ENCODE measurements at places on chromosomes 13 and 19.
A peak's percentile ranks its signal among the peaks of the same experiment; 100 is the strongest.

DNA sequence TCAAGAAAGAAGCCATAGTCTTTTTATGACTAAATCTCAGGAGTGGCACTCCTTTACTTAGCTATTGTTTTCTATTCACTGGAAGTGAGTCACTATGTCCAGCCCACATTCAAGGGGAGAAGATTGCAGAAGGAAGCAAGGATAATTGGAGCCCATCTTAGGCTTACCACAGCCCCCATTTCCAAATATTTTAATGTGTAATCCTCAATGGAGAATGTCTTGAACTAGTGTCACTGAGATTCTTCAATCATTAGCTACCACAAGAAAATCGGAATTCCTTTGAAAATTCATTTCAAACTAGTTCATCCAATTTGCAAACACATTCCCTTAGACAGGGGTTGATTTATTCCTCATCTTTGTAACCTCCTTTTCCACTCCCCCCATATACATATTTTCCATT is 84.7 kb downstream of the DLEU7 start:
- DNase-seq = no peak

DNA sequence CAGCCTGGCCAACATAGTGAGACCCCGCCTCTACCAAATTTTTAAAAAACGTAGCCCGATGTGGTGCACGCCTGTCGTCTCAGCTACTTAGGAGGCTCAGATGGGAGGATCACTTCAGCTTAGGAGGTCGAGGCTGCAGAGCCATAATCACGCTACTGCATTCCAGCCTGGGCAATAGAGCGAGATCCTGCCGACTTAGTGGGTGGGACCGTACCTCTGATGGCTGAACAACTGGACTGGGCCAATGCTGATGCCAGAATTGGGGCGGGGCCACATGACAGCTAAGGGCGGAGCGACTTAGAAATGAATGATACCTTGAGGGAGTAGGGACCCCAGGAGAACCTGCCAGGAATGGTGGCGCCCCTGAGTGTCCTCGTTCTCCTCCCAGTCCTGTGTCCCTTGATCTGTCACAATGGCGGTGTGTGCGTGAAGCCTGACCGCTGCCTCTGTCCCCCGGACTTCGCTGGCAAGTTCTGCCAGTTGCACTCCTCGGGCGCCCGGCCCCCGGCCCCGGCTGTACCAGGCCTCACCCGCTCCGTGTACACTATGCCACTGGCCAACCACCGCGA is 3.6 kb downstream of the LTBP4 start:
- DNase-seq = no peak

GRCh38 chr13:77896536-77896935 is 22.1 kb downstream of the EDNRB start:
- no peak for DNase-seq

GRCh38 chr13:102799426-102800144 is 666 bp downstream of the BIVM start:
- peak; percentile 27 for DNase-seq

GRCh38 chr19:10889880-10890279 is 18.5 kb downstream of the CARM1 start:
- DNase-seq = no peak

DNA sequence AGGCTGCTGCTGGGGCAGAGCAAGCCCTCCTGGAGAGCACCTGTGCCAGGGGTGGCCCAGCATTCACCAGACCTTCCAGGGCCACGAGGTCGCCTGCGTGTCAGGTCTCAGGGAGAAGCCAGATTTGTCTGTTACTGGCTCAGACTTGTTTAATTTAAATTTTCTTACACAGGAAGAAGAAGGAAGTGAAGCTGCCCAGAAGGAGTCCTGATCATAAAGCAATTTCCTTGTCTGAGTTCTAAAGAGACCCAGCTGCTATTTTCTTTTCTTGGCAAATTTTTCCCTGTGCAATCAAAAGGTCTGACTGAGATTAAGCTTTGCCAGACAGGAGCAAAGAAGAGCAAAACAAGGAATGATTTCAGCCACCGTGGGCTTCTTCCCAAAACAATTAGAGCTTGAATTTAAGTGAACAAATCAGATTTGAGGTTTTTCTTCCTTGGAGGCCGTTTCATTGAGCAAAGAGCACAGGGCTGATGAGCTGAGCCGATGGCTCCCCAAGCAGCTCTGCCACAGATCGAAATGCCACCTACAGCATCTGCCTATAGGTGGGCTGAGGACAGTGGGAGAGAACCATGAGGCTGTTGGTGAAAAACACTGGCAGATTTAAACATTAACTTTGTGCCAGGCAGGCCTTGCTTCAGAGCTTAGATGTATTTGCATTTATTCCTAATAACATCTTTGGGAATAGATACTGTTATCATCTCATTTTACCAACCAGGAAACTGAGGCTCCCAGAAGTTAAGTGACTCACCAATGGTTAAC is 40.1 kb downstream of the HSPH1 start:
- DNase-seq = no peak

DNA sequence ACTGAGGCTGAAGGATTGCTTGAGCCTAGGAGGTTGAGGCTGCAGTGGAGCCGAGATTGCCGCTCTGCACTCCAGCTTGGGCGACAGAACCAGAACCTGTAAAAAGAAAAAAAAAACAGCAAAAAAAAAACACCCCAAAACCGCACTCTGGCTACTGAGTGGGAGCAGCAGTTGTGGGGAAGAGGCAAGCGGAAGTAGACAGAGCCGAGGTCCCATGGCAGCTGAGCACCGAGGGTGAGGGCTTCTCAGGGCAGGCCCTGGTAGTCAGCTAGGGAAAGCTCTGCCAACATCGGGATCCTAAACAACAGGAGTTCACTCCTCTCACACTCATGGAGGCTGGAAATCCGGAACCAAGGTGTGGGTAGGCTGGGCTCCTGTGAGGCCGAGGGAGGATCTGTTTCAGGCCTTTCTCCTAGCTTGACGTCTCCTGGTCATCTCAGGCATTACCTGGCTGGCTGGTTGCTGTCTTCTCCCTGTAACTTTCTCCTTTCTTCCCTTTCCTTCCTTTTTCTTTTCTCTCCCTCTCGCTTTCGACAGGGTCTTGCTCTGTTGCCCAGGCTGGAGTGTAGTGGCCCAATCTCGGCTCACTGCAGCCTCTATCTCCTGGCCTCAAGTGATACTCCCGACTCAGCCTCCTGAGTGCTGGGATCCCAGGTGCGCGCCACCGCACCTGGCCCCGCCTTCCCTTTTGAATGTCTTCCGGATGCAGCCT is 15.8 kb upstream of the LATS2 start:
- no peak for DNase-seq

DNA sequence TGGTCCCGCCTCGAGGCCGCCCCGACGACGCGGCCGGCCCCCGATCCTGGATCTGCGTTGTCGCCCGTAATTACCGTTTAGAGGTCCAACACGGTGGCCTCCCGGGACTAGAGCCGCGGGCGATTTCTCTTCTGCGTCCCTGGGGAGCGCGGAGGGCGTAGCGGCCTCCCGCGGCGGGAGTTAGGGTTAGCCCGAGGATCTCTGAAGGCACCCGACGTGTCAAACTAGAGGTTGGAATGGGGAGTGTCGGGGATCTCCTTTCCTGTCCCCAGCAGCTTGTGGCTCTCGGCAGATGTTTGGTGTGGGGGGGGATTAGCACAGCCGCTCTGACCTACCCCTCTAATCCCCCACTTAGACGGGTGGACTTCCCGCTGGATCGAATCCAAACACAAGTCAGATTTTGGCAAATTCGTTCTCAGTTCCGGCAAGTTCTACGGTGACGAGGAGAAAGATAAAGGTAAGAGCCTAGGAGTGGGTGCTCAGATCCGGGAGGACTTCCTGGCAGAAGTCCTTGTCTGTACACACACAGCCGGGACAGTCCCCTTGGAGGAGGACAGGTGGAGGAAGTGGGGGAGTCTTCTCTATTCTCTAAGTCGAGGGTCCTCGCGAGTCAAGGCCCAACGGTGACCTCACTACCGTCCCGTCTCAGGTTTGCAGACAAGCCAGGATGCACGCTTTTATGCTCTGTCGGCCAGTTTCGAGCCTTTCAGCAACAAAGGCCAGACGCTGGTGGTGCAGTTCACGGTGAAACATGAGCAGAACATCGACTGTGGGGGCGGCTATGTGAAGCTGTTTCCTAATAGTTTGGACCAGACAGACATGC is 581 bp downstream of the CALR start:
- DNase-seq = no peak

DNA sequence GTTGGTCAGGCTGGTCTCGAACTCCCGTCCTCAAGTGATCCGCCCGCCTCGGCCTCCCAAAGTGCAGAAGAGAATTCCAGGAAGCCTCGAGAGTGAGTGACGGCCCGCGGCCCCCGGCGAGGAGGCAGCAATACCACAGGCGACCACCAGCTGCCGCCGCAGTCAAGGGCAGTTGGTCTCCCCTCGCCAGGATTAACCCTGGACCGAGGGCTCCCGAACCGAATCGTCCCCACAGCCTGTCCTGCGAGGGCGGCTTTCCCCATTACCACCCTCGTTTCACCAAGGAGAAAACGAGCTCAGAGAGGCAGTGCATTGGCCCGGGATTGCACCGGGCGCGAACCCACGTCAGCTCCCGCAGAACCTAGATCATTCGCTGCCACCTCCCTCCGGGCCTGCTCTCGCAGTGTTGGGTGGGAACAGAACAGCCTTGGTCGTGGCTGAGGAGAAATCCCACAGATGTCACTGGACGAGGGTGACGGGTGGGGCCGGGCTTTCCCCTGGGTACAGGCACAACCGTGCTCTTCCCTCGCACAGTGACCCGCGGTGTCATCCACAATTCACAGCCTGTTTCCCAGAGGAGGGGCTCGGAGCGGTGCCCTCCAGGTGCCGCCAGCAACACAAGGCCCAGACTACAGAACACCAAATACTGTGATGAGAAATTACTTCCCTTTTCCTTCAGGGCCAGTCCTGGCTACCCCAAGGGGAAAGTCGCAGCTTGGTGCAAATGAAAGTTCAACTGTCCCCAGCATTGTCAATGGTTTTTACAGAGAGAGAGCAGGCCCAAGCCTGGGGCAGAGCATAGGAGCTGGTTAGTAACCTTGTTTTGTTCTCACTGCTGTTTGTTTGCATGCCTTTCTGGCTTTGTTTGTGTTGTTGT is 24.8 kb downstream of the C2CD4C start:
- DNase-seq = no peak

DNA sequence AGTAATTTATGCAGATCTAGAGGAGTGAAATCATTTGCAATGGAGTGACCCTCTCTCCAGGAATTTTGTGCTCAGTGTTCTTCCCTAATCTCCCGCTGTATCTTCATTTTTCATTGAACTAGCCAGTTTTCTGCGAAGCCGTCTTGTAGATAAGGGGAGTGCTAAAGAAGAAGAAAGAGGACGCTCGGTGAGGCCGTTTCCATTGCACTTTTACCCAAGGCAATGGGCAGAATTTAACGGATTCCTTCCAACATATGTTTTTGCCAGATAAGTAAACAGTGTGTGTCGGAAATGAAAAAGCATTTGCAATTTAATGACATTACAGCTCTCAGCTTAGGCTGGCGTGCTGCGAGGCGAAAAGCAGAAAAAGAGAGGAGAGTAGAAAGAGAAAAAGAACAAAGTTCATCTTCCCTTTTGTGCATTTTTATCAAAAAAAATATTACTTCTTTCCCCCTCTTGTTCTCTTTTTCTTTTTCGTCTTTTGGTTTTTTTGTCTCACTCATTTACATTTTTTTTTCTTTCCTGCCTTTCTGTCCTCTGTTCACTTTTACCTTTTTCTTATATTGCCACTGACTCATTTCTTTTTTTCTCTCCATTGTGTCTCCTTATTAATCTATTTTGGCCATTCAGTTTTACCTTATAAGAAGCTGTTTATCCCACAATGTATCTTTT is 49.9 kb downstream of the SOX21 start:
- no peak for DNase-seq

DNA sequence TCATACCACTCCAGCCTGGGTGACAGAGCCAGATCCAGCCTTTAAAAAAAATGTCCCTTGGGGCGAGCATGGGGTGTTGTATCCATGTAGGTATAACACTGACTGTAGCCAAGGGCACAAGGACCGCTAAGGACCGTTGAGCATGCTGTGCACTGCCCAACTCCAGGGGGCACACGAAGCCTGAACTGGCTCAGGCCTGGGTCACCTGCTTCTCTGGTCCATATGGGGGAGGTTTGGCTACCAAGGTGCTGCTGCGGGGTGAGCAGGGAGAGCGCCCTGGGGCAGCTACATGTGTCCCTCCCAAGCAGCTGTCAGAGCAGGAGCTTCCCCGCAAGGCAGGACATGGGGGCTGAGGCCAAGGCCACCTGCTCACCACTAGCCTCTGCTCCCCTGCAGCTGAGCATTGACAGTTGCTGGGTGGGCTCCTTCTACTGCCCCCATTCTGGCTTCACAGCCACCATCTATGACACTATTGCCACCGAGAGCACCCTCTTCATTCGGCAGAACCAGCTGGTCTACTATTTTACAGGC is 16.3 kb downstream of the CATSPERG start:
- DNase-seq = no peak

DNA sequence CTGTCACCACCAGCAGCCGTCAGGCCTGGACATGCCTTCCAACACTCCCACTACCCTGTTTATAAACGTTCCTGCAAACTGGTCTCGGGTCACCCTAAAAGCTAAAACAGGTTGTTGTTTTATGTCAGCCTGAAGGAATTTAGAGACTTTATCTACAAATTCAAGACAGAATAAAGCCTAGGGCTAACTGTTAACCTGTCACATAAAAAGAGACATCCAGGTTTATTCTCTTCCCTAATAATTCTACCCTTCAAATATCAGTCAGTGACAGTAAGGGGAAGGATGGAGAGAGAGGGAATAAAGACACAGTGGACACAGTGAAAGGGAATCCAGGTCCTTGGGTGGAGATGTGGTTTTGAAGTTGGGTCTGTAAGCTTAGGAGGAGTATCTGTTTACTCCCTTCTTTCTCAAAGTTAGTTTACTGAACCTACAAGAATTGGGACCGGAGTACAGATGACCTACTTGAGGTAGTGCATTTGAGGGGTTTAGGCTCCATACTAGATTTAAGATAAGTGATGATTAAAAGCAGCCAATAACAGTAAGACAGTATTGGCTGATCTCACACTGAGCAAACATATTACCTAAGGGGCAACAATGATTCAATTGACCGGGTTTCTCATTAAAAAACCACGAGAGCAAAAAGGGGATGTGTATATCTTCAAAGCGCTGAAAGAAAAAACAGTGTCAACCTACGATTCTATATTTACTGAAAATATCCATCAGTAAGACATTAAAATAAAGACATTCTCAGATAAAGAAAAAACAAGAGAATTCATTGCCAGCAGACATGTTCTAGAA is 142.7 kb downstream of the USP12 start:
- no peak for DNase-seq

GRCh38 chr13:80379245-80379644 is 38.3 kb upstream of the SPRY2 start:
- no peak for DNase-seq

- DNase-seq = peak; percentile 42
These were observed at the start of gene PLPPR2 for GRCh38 chr19:11355160-11356073. PLPPR2 (plus strand) TSS chr19:11355432; CDS start chr19:11357674, 2,242 bp downstream.

GRCh38 chr13:113912596-113912995 is 48.7 kb upstream of the GAS6 start:
- DNase-seq = no peak

DNA sequence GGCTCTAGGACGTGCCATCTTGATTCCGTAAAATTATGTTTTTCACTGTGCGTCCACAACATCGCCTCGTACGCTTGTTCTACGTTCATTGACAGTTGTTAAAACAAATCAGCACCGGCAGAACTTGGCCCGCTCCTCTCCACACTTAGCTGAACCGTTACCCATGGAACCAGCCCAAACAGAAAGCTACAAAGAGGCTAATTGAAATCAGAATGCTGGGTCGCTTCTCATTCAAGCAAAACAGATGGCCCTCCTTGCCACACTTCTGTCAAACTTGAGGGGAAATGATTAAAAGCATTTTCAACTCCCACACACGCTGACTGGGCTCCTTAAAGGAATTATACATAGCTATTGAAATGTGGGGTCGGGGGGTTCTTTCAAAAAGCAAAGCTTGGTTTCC is 71.6 kb downstream of the TM9SF2 start:
- no peak for DNase-seq

GRCh38 chr13:47539317-47539716 is 461.8 kb downstream of the SUCLA2 start:
- no peak for DNase-seq
